Vagina (tissue), 2 donors: ENCODE measurements at places on chromosomes 3 and 15.

DNA sequence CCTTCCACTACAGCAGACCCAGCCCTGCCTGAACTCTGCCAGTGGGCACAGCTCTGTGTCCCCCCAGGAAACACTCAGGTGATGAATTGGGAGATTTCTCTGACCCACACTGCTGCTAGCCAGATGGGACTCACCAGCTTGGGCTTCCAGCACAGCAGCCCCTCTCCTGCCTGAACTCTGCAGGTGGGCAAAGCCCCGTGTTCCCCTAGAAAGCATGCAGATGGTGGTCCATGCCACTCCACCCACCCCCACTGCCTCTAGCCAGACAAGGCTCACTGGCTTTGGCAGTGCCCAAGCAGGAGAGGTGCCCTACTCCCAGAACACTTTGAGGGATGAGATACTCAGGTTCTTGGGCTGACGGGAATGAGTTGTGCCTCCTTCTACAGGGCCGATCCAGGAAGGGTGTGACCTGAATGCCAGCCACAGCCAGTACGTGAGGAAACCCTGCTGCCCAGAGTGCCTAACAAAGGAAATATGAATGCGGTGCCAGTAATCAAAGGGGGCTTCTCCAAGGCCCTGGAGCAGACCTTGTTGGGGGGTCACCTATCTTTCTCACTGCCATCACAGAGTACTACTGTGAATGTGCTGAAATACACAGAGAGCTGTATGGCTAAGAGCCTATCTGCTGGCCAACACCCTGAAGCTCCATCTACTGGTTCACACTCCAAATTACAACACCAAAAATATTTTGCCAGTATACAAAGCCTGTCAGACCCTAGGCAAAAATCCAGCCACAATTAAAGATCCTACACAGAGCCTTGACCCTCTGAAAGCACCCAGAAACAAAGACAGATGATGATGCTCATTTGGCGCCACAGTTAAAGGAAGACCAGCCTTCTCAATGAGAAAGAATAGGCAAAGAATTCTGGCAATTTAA, 61.9 kb downstream of the BTLA start:
- no peak for DNase-seq

DNA sequence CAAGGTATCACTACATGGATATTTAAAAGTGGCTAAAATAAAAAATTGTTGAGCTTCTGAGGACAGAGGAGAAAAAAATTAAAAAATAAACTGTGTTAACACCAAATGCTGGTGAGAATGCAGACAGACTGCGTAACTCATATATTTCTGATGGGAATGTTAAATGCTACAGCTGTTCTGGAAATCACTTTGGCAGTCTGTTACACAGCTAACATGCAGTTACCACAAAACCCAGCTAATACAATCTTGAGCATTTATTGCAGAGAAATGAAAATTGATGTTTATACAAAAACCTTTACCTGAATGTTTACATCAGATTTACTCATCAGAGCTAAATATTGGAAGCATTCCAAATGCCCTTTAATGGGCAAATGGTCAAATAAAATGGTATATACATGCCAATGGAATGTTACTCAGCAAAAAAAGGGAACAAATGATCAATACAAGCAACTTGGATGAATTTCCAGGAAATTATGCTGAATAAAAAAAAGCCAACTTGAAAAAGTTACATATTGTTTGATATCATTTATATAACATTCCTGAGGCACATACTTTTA, 24.6 kb downstream of the MNS1 start:
- DNase-seq, result no peak

- DNase-seq, result no peak
Observed at GRCh38 chr3:28841441-28841840, 439.4 kb upstream of the RBMS3 start.

- DNase-seq, result no peak
Observed at GRCh38 chr3:30933478-30934207, 39.2 kb upstream of the GADL1 start.

- no peak for DNase-seq
Observed at GRCh38 chr3:28853830-28854229, 427.0 kb upstream of the RBMS3 start.

DNA sequence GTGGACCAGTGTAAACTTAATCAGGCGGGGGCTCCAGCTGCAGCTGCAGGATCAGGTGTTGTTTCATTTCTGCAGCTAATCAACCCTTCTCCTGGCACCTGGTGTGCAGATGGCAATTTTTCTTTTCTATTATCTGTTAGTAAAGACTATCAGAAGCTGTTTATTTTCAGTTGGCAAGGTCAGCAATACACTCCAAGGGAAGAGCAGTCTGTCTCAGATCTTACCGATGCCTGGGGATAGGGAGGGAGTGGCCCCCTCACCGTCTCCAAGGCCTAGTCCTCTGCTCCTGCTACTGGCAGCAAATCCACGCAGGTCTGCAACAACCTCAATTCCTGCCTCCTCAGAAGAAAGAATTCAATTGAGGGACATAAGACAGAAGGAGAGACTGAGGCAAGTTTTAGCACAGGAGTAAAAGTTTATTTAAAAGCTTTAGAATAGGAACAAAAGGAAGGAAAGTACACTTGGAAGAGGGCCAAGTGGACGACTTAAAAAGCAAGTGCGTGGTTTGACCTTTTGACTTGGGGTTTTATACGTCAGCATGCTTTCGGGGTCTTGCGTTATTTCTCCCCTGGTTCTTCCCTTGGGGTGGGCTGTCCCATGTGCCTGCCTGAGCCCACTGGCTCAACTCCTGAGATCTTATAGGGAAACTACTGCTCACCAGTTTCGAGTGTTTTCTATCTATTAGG, 9.2 kb downstream of the CCRL2 start:
- no peak for DNase-seq
